ENCODE measurements at places on chromosomes 3 and 15.

DNA sequence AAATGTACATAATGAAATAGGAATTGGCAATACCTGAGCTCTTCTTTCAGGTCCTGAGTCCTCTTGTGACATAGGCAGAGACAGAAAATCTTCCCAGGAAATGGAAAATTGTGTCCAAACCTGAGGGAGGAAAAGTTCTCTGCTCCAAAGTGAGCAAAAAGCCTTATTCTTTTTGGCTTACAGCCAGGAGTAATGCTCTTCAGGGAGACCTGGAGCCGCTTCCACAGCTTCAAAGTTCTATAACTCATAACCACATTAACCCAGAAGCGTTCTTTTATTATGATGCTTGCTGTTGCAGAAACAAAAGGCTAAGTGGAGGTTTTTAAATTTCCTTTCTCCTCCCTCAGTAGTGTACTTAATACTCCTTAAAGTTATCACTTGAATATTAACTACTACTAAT is 633 bp downstream of the IGSF10 start:
- no peak for DNase-seq

- no peak for DNase-seq
Measured at GRCh38 chr3:177960014-177960413, 576.2 kb upstream of the KCNMB2 start.

- no peak for DNase-seq
Measured at GRCh38 chr15:85381850-85382751, 1.7 kb downstream of the AKAP13 start.

GRCh38 chr3:155646128-155646527 is 98.7 kb downstream of the PLCH1 start:
- no peak for DNase-seq

- no peak for DNase-seq
Measured at GRCh38 chr15:38750786-38751185, 186.2 kb upstream of the RASGRP1 start.

DNA sequence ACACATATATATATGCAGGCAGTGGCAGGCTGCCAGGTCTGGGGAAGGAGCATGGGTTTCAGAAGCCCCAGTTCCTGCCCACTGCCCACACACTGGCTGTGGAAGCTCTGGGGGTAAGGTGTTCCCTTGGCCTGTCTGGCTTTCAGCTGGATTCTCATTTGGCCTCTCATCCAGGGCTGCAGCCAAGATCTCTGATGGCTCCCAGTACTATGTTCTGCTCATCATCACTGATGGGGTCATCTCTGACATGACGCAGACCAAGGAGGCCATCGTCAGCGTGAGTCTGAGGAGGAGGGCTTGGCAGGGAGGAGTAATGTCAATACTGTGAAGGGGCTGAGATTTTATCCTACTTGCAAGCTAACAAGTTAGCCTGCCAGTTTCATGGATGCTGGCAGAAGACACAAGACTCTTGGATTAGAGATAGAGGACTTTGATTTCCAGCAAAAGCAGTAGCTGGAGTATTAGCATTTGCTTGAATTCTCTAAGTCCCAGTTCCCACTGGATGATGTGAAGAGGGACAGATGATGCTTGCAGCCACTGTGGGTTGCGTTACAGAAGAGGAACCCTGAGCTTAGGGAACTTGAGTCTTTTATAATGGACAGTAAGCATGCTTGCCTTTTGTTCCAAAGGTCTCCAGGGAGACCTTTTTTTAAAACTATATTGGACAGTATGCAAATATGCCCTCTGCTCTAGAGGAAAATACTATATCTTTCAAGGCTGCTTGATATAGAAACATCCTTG is 5.6 kb upstream of the BRPF1 start:
- no peak for DNase-seq

DNA sequence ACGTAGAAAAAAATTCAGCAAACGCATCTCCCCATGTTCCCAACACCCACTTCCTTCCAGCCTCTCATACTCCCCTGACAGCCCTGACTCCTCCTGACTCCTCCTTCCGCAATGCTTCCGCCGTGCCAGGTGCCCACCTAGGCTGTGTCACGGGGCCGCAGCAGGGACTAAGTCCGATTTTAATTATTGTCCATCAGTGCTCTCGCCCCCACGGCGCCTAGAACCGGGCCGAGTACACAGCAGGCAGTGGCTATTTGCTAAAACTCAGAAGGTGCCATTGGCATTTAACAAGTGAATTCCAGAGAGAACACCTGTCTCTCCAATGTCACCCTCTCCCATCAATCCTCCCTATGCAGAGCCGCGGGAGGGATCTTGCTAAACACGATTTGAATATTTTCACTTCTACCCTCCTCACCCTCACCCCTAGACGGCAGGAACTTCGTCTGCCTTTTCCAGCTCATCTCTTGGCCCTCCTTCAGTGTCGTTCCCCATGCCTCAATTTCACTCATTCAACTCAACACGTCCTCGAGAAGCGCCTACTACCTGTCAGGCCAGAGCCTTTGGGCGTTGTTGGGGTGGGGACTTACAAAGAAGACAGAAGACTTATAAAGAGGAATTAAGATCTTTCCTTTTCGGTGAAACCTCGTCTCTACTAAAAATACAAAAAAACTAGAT is 11.5 kb upstream of the SHF start:
- DNase-seq = peak; percentile 47

- no peak for DNase-seq
Measured at GRCh38 chr3:52890735-52891134, 6.6 kb downstream of the STIMATE start.

- DNase-seq = no peak
Measured at GRCh38 chr15:70375006-70375431, 277.3 kb upstream of the TLE3 start.

DNA sequence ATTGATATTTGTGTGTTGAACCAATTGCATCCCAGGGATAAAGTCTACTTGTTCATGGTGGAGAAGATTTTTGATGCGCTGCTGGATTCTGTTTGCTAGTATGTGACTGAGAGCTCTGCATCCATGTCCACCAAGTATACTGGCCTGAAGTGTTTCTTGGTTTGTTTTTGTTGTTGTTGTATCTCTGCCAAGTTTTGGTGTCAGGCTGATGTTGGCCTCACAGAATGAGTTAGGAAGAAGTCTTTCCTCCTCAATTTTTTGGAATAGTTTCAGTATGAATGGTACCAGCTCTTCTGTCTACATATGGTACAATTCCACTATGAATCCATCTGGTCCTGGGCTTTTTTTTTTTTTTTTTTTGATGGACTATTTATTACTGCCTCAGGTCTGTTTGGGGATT is 50.9 kb upstream of the OSTN start:
- no peak for DNase-seq

- no peak for DNase-seq
Measured at GRCh38 chr3:64352639-64352992, 127.3 kb upstream of the PRICKLE2 start.

- DNase-seq = no peak
Measured at GRCh38 chr3:37223141-37223558, 48.8 kb upstream of the LRRFIP2 start.

GRCh38 chr3:43960448-43960840 is 269.7 kb downstream of the ABHD5 start:
- DNase-seq = no peak

- no peak for DNase-seq
Measured at GRCh38 chr3:46242120-46242519, at the start of gene CCR3. Gene CCR3, plus strand, starts transcription at chr3:46242460. Its CDS starts 22,699 bp downstream, at chr3:46265159.

DNA sequence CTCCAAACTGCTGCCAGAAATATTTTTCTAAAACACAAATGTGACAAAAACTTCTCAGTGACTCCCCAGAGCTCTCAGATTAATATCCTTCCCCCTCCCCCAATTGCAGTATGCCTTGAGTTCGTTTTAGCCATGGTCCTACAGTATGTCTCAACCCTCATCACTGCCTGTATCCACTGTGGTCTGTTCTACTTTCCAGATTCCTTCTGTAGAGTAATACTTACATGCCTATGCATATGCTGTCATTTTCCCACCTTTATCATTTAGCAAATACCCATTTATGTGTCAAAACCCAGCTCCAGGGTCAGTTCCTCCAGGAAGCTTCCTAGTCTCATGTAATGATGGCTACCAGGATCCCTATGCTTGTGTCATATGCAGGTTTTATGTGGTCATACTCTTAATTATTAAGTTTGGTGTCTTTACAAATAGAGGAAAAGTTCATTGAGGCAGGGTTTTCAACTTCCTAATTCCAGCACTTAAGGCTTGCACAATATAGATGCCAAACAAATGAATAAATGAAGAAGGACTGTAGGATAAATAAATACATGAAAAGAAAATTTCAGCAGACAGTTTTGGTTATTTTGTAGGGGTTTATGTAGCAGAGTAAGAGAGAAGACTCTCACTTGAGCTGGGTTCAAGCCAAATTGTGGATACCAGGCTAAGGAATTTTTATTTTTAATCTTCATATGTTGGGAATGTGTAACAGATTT is 170.8 kb downstream of the ALCAM start:
- DNase-seq = no peak

DNA sequence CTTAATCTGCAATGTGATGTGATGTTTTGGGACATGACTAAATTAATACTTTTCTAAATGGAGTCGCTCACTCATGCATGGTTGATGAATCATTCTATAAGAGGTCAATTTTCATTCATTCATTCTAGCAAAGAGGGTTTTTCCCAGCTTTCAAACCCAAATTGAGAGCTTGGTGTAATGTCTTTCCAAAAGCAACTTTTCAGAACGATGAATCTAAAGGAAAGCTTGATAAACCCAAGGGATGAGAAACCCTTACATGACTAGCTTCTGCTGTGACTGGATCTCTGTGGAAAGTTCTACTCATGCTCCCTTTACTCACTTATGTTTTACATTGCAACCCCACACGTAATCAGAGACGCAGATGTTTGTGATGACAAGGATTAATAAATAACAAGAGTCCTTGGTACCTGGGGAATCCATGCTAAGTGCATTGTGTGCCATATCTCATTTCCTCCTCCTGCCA is 47.7 kb downstream of the PDZRN3 start:
- DNase-seq = no peak

- peak; percentile 1 for DNase-seq
Measured at GRCh38 chr3:66938338-66938963, 59.7 kb upstream of the KBTBD8 start.

DNA sequence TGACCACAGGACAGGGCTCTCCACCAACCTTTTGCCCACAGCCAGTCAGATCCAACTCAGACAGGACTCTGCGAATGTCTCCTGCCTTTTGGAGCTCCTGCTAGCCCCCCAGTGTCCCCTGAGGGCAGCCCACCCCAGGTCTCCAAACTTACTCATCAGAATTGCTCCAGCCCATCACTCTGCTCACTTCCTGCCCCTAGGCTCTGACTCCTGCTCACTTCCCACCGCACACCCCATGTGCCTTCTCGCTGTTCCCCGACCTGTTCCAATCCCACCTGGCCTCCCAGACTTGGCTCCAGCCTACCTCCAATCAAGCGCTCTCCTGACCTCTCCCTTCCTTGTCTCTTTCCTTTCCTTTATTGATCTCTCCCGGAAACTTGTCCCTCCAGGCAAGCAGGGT is 5.9 kb upstream of the STRA6 start:
- no peak for DNase-seq

GRCh38 chr3:159727506-159727905 is 261.1 kb upstream of the IL12A start:
- DNase-seq = no peak

DNA sequence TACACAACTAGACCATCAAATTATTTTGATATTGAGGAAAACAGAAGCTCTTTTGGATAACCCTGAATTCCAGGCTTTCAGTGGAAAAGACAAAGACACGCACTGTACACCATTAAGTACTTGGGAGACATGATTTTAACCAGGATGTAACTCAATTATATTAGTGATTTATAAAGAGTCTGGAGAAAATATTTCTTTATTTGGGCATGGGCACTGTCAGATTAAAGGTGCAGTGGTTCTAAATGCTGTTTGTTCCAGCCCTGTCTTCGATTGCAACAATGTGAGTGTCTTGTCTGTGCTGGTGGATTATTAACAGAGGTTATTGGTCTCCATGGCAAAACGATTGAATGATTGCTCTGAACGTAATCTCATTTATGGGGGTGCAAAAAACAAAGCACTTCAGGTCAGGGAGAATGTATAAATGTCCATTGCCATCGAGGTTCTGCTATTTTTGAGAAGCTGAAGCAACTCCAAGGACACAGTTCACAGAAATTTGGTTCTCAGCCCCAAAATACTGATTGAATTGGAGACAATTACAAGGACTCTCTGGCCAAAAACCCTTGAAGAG is at the start of gene TM4SF4:
TM4SF4 (plus strand) TSS at position 448 of the 568 bp plus-strand sequence. CDS start 181 bp downstream, outside the sequence.
- no peak for DNase-seq

DNA sequence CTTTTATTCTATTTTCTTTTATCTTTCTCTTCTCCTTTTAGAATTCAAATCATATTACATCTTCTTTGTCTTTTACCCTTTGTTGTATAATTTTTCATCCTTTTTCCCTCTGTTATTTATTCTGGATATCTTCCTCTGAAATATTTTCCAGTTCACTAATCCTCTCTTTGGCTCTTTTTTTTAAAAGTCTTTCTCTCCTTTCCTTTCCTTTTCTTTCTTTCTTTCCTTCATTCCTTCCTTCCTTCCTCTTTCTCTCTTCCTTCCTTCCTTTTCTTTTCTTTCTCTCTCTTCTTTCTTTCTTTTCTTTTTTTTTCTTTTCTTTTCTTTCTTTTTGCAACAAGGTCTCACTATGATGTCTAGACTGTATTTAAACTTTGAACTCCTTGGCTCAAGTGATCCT is 9.3 kb downstream of the SUSD5 start:
- DNase-seq = no peak

- DNase-seq = no peak
Measured at GRCh38 chr3:136860541-136860940, 1.5 kb upstream of the NCK1 start.

DNA sequence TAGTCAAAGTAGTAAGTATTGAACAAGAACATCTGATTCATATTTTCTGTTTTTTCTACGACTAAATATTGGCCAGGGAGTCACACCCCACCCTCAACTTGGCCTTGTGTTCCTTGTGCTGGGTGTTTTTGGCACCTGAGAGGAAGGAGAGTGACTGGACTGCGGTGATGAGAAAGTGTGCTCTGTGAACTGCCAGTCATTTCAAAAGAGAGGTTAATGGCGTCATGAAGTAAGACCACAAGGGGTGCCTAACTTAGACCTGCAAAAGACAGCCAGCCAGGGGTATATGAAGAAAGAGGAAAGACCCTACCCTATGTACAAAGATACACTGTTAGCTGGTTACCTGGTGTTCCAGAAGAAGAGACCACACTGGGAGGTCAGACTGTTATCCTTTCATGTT is 58.4 kb upstream of the COL8A1 start:
- DNase-seq = no peak

DNA sequence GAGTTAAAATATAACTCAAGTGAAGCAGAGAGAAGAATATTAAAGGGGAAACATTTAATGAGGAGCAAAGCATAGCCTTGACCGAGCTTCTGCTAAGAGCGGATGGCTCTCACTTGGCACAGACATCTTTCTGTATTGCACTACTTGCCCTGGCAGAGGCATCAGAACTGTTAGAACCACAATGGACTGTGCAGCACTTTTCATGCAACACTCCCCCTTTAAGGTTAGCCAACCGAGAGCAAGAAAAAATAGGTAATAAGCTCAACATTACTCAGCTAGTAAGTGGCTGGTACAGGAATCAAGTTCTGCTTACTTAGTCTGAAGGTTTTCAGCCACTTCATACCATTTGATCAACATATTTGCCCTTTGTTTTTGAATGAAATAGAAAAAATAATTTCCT is 33.7 kb downstream of the CRTC3 start:
- DNase-seq = no peak

Measured in CD8-positive, alpha-beta memory T cell (primary cell).